ENCODE measurements at places on chromosomes 7 and 10.
A peak's percentile ranks its signal among the peaks of the same experiment; 100 is the strongest.

DNA sequence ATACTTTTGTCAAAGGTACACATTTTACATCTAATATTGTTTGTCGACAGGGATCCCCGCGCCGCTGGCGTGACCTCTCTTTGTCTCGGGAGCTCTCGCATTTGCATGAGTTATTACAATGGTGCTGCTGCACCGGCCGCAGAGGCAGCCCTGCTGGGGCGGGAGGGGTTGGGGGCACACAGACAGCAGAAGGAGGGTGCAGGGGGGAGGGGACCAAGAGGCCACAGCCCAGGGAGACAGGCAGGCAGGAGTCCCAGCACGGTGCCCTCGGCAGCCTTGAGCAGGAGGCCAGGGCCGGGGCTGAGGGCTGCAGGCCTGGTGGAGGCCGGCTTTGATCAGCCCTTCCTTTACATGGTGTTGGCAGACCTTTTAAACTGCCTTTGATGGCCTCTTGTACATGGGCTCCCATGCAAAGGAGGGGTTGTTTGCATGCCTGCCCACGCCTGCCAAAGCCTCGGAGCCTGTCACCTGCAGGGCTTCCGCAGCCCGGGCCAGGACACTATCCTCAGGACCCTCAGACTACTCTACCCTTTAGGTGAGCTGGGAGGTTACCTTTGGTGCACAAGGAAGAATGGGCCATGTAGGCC is 95.5 kb downstream of the EBF3 start:
- no peak for DNase-seq

GRCh38 chr7:66054063-66054462 is 21.6 kb upstream of the ASL start:
- DNase-seq: no peak

DNA sequence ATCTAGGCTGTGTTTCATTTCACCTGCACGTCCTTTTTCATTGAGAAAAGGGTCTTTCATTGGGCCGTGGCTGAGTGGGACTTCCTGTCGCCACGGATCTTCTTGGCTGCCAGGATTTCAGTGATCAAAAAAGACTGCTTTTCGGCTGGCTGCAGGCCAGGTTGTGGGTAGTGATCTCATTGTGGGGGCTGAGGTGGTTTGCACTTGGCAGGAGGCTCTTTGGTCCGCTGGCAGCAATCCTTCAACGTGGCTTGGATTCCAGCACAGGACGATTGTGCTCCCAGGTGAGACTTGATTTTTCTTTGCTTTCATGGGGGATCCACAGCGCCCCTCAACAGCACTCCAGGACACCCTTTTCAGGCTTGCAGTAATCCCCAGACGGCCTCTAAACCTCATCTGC is 29.0 kb upstream of the ZNF273 start:
- DNase-seq: no peak

- no peak for DNase-seq
Observed at GRCh38 chr7:46170792-46171191, 249.7 kb upstream of the IGFBP3 start.

GRCh38 chr7:2151801-2152612 is 80.7 kb downstream of the MAD1L1 start:
- no peak for DNase-seq

GRCh38 chr7:7848246-7848645 is 120.3 kb upstream of the GLCCI1 start:
- no peak for DNase-seq

DNA sequence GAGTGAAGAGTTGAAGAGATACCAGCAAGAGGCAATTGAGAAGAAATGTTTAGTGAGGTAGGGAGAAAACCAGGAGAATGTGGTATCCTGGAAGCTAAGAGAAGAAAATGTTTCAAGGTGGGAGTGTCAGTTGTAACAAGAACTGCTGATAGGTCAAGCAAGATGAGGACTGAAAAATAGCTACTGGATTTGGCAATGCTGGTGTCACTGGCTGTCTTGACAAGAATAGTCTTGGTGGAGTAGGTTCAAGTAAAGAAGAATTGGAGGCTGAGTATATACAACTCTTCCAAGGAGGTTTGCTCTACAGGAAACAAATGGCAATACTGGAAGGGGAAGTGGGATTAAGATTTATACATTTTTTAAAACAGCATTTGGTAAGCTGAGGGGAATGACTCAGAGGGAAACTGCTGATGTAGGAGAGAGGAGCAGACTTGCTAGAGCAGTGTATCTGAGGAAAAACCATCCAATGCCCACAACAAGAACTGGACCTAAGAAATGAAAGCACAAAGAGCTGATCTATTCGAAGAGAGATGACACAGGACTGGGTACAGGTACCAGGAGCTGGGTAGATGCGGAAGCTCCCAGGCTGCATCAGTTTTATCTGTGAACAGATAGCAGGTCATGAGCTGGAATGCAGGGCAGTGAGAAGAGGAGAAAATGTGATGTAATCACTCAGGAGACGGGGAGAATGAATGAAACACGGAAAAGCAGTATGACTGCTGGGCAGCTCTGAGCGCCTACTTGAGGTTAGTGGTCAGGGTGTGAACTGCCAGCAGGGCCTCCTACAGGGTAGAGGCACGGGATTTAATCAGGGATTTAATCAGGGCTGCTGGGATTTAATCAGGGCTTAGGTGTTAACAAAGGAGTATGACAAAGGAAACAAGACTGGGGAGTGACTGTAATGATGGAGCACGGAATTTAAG is 34.5 kb downstream of the FAM25A start:
- DNase-seq: no peak

DNA sequence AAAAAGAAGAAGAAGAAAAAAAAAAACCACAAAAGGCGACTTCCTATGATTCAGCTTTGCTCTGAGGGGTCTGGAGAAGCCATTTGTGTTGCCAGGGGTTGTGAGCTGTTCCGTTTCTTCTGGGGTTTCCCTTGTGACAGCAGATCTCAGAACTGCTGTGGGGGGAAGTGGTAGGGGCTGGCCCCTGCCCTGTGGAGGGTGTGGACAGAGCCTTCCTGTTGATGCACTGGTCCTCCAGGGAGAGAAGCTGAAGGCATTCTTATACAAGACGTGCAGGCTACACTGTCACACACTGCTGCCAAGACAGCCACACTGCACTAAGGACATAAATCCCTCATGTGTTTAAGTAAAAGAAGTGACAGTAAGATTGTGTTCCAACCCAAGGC is 17.3 kb upstream of the CSGALNACT2 start:
- DNase-seq: no peak

GRCh38 chr10:75836064-75836463 is 404.6 kb downstream of the LRMDA start:
- no peak for DNase-seq

DNA sequence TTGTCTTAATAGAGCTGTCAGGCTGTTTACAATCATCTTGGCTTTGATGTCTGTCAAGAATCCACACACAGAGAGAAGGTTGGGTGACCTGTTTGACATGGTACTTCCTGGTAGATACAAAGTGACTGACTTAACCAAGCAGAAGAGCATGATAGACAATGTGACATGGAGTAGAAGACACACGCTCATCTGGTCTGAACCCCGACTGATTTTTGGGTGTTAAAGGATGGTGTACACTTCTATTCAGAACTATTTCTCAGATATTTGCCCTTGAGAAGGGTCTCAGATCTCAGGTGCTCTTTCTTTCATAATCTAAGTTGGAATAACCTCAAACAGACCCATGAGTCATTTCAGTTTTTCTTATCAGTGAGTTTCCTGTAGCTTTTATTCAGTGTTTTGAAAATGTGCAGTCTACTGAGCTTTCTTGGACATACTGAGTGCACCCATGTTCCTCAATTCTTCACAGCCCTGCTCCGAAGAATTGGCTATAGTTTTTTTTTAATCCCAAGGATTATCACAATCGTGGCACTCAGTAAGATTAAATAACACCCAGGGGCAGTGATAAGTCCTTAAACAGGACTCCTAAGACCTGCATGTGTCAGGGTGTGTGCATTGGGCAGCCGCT is 46.4 kb upstream of the NXPH1 start:
- no peak for DNase-seq

GRCh38 chr10:101272229-101272868 is 43.1 kb upstream of the LBX1 start:
- DNase-seq: peak; percentile 40

DNA sequence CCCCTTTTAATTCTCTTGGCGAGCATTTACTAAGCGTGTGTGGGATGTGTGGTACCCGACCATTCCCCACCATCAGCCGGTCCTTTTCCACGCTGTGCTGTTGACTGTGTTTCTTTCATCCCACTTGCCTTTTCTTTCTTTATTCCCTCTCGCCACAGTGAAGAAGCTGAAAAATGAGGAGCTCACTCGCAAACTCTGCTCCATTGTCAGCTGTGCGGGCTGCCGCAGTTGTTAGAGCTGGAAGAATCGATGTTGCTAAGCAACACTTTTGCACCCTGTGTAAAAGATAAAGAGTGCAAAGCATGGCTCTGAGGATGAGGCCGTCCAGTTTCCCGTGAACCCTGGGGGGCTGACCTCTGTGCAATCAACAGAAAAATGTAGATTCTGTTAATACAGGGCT is 203.1 kb upstream of the NEBL start:
- DNase-seq: no peak

DNA sequence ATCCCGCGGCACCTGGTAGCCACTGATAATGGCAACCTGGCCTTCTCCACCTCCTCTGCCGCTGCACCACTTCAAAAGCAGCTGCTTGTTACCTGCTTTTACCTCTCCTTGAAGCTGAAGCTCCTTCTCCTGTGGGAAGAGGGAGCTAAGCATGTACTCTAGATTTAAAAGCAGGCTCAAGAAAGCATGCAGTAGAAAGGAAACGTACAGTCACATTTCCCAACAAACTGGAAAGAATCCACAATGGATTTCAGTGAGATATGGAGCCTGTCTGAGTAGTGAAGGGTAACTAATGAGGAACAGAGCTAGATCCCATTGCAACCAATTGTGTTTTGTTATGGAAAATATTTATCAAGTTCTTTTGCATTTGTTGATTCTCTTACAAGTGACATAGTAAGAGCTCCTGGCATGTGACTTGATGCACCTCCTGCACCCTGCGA is 457.4 kb upstream of the GALNT17 start:
- no peak for DNase-seq

DNA sequence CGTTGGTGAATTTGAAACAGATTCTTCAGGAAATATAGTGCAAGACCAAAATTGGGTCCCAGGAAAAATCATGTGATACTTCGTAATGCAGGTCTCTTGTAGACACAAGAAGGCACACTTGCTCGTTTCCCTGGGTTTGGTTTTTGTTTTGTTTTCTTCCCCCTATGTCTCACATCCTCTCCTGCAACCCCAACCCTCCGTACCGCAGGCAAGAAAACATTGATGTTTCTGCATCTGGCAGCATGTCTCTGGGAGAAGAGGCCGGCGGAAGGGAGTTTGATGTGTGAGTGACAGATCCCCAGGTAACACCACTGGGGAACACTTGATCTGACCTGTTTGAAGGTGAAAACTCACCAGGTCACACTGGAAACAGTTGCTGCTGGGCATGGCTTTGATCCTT is 718.5 kb downstream of the AUTS2 start:
- no peak for DNase-seq

GRCh38 chr7:24732646-24733413 is 24.4 kb downstream of the GSDME start:
- no peak for DNase-seq

DNA sequence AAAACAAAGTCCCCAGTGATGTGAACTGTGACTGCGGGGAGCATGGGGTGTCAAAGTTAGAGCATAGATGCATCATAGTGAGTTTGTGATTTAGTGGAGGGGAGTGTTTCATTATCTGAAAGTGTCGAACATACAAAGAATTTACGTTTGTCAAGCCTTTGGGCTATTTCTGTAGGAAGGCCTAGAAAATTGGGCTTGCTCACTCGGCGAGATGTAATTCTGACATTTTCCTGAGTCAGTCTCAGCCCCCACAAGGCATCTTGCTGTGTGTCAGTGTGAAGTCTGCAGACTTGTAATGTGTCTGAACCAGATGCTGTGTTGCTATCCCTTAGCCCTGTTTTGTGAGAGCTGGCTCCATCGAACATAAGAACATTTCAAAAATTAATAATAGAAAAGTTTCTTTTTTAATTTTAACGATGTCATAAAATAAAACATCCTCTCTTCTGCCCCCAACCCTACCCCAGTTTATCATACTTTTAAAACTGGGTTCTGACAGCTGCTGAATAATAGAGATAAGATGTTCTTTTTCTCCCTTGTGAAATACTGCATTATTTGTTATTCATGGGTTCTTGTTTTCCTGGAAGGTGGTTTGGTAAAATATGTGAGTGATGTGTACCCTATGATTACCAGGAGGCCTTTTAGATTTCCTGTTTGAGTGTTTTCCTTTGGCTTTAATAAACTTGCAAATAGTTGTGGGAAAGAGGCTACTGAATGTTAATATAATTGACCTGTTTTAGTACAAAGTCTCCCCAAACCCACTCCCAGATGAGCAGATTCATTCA is 207.4 kb downstream of the GPR158 start:
- no peak for DNase-seq

GRCh38 chr10:95783741-95784140 is 27.8 kb downstream of the ENTPD1 start:
- no peak for DNase-seq

DNA sequence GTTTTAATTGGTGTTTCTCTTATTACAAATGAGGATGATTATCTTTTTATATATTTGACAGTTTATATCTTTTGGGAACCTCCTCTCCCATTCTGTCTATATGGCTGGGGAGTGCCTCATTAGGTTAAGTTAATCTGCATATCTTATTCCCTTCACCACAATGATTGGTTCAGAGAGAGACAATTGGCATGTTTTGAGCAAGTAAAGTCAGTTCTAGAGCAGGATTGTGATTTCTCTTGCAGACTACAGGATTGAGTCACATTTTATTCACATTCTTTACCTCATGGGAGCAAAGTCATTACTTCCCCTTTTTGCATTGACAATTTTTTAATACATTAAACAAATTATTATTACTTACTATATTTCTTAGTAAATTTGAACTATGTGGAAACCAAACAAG is 345.6 kb downstream of the MDFIC start:
- DNase-seq: no peak

- DNase-seq: no peak
Observed at GRCh38 chr7:139886899-139887298, 57.8 kb downstream of the TBXAS1 start.

DNA sequence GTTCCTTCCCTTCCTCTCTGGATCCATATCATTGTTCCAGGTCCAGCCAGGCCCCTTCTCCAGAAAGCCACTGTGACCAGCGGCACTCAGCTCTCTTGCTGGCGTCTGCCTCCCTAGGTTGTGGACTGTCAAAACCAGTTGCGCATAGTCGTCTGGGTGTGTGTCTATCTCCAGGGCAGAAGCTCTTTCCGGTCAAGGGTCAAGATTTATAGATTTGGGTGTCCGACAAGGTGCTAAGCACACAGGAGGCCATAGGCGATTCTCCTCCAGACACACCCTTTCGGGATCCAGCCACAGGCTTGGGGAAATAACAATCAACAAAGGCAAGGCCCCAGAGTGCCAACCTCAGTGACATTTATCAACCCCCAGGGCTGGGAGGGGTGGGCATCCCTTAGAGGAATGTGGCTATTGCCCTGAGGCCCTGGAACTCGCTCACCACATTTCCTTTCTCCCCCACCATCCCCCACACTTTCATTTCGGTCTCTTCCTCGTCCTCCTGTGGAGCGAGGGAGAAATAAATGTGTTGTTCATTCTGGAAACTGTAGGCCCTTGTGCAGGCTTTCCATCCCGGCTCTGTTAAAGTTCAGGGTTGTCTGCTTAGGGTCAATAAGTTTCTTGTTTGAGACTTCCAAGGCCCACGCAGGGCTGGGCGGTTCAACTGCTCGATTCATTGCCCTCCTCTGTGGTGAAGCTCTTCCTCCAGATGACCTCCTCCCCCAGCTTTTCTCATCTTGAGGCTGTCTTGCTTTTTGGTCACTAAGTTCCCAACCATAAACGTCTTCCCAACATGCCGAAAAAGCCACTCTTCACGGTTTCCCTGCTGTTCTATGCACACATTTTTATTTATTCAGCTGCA is 57.9 kb downstream of the AFAP1L2 start:
- DNase-seq: no peak

GRCh38 chr7:82821037-82821436 is 341.6 kb downstream of the PCLO start:
- DNase-seq: no peak

- no peak for DNase-seq
Observed at GRCh38 chr10:23060918-23061317, 34.5 kb upstream of the MSRB2 start.
